Fibroblast of pulmonary artery (primary cell): ENCODE measurements at places on chromosomes 5 and 9.

DNA sequence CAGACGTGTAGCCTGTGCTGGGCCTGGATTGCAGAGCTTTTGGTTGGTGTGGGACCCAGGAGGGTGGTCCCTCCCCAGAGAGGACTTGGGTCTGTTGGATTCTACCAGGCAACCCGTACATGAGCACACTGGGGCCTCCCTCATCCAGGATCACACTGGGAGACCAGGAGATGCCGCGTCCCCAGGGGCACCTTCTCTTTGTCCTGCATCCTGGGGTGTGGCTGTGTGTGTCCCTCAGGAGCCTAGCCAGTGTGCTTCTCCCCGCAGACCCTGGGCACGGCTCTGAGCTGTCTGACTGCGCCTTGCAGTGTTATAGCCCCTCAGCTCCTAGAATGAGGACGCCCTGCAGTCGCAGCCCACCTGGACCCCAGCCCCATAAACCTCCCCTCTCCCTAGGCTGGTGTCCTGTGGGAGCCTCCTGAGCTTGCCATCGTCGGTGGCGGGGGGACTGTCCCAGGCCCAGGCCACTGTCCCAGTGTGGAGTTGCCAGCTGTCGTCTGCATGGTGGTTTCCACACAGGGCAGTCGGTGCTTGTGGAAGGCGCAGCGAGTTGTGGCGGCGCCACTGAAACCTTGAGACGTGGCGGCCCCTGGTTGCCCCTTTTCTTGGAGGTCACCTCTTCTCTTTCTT, 27.6 kb downstream of the CEP72 start:
- no peak for DNase-seq

DNA sequence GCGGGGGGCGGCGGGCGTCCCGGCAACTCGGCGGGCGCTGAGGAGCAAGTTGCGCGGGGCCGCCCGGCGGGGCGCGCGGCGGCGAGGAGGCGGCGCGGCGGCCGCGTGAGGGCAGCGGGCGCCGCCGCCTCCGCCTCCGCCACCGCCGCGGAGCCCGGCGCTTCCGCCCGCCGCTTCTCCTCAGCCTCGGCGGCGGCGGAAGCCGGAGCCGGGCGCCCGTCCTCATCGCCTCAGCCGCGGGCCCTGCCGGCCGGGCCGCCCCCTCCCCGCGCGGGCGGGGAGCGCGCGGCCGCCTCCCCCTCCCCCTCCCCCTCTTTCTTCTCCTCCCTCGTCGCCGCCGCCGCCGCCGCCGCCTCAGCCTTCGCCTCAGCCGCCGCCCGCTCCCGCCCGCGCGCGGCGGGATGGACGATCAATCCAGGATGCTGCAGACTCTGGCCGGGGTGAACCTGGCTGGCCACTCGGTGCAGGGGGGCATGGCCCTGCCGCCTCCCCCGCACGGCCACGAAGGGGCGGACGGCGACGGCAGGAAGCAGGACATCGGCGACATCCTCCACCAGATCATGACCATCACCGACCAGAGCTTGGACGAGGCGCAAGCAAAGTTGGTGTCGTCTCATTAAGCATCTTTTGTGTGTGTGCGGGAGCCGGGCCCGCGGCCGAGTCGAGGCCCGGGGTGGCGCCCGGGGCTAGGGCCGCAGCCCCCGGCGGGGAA, at the start of gene PBX3:
Gene PBX3, plus strand, starts transcription at position 321 of the 712 bp plus-strand sequence.
- no peak for DNase-seq

GRCh38 chr5:142800776-142801494, 30.8 kb downstream of the ARHGAP26 start:
- no peak for DNase-seq

- no peak for DNase-seq
Observed at GRCh38 chr9:113129884-113130283, 20.9 kb upstream of the SLC31A2 start.

DNA sequence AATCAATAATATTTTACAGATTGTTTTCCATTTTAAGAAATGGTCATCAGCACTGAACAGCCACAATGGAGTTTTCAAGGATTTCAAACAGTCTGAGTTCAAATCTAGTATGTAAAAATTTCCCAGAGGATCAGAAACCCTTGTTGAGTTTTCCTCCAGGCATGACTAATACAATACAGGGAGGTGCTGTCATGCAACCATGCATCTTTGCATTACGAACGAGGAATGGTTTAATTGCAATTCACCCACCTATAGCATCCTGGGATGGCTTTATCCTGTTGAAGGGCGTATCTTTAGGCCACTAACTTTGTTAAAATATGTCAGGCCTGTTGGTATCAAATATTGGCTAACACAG, 196.4 kb downstream of the EFNA5 start:
- no peak for DNase-seq

DNA sequence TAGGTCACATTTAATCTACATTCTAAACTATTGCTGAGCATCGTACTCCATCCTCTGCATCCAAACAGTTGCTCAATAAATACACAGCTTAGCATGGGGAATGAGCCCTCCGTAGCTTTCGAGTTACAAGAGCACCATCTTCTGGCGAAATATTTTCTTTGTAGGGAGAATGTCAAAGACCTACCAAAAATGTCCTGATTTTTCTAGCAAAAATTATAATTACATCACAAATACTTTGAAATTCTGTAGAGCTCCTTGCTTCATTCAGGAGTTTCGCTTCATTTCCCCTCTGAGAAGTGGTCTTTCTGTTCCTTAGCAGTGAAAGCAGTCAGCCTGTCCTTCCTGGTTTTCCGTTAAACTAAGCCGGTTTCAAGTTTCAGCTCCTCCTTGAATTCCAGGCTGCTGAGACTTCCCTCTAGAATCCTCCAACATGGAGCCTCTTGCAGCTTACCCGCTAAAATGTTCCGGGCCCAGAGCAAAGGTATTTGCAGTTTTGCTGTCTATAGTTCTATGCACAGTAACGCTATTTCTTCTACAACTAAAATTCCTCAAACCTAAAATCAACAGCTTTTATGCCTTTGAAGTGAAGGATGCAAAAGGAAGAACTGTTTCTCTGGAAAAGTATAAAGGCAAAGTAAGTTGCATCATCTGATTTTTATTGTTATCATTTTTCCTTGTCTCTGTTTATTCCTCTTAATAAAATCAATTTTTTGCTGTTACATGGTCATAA, at the start of gene GPX8:
Gene GPX8, plus strand, starts transcription at position 409 of the 730 bp plus-strand sequence. Its CDS starts 22 bp downstream, at position 431.
- peak; percentile 92 for DNase-seq
